SW480 (cell line): ENCODE measurements at places on chromosomes 7 and 10.

GRCh38 chr7:124429923-124430322 lies 335.7 kb downstream of the GPR37 start:
- no peak for DNase-seq

DNA sequence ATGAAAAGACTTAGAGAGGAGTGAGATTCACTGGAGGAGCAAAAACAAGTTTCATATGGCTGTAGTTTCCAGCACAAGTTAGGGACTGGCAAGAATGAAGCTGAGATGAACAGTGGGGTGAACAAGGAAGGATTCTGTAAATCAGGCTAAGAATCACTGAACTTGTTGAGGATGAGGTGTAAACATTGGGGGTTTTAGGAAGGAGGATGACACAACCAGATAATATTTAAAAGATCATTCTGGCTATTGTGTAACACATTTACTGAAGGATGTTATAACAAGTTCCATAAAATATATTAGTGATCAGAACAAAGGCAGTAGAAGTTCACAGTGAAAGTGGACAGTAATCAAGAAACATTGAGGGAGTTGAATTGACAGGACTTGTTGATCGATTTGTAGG lies 68.9 kb downstream of the CD36 start:
- no peak for DNase-seq

DNA sequence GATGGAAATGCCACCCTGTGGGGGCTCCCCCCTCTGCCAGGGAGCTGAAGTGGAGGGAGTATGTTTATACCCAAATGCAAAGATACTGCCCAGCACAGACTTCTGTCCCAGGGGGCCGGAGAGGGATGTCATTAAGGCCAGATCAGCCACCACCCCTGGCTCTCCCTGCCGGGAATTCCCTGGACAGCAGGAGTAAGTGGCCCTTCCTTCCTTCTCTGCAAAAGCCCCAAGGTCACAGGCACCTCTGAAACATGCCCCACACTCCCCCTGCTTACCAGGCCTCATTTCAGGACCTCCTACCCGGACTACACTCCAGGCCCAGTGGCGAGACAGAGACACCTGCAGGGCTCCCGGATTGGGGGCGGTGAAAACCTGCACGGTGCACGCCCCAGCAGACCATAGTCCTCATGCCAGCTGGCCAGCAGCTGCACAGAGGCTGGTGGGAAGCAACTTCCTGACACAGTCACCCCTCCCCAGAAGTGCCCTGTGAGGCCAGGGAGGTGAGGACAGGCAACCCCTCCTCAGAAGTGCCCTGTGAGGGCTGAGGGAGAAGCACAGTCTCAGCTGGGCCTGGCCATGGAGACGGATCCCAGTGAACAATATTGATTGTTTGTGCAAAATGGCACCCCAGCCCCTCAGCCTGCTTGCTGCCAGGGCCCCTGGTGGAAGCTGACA lies 33.0 kb upstream of the RET start:
- no peak for DNase-seq

GRCh38 chr10:124279882-124280281 lies 138.8 kb downstream of the OAT start:
- no peak for DNase-seq

- DNase-seq: no peak
These were observed 10.9 kb downstream of the HPSE2 start for GRCh38 chr10:99224766-99225165.

DNA sequence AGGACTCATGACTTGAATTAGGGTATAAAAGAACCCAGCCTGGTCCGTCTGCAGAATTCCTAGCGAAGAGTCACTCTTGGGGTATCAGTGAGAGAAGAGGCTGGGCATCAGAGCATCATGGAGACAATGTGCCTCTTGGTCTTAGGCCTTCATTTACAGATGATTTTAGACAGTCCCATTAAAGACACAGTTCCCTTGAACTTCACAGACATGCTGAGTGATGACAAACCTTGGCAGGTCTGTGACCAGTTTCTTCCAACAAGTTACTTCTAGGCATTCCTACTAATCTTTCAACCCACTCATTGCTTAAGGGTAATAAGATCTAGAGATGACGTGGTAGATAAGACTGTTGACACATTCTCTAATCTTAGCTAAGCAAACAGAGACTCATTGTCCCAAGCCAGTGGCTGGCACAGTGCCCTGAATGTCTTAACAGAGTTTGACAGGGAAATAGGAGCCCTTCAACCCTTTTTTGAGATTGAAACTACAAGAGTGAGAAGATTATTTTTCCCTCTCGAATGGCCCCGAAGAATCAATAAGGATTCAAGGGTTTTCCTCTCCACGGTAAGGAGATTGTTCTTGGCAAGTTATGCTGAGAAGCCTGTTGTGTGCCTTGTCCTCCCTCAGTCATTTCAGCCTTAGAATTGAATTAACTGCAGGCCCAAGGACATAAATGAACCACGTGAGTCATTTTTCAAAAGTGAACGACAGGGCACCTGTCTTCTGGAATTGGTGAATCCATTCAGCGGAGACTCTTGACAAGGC lies 281.1 kb downstream of the CCDC3 start:
- DNase-seq: peak; percentile 72
